ENCODE measurements at places on chromosomes 16 and 17.

GRCh38 chr16:78956859-78957258 is 643.7 kb downstream of the MAF start:
- no peak for DNase-seq

- no peak for DNase-seq
Measured at GRCh38 chr17:67708378-67708777, 9.4 kb upstream of the NOL11 start.

DNA sequence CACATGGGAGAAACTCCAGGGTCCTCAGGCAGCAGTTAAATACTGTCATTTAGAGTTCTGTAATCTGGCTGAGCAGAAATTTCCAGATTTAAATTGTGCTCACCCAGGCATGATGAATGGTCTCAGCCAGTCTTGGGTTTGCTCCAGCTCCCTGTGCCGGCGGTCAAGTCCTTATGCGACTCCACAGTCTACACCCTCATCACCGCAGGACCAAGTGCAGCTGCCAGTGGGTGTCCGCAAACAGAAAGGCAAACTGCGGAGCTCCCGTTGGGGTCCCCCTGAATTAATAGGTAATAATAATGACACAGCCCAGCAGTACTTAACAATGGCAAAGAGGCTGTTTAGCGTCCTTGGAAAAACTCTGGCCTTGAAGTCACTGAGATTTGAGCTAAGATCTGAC is 3.9 kb upstream of the CACNG4 start:
- DNase-seq, result no peak

DNA sequence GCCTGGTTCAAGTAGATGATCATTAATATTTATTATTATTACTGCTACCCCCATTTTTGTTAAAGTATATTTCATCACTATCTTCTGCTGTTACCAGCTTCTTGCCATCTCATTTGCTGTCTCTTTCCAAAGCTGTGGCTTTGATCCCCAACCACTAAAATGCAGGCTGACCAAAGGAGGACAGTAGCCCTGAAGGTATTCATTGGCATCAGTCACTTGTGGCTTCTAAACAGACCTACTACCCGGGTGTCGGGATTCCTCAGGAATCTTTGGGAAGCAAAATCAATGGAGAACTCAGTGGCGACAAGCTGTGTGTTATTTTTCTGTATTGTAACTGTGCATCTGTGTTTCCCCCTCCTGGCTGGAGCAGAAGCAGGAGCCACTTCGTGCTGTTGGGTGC is 379.2 kb upstream of the ERCC4 start:
- DNase-seq, result no peak

GRCh38 chr17:21463204-21463661 is 87.1 kb downstream of the KCNJ12 start:
- DNase-seq, result no peak

DNA sequence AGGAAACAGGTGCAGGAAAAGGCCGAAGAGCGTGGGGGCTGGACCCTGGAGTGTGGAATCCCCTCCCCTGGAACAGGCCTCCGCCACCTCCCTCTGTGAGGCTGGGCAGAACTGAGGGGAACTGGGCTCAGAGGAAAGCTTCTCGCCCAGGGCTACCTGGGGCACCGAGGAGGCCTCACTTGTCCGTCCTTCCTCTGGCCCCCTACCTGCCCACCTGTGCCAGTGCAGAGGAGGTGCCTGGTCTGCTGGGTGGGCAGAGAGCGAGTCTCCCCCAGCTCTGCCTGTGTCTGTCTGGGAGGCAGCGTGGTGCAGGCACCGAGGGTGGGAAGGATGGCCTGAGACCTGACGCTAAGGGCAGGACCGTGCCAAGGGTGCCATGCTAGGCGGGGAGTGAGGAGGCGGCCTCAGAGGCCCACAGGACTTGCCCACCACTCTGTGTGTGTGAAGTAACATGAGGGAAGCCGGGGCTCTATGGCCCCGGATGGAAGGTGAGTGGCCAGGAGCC is 42.2 kb downstream of the ZFPM1 start:
- no peak for DNase-seq

DNA sequence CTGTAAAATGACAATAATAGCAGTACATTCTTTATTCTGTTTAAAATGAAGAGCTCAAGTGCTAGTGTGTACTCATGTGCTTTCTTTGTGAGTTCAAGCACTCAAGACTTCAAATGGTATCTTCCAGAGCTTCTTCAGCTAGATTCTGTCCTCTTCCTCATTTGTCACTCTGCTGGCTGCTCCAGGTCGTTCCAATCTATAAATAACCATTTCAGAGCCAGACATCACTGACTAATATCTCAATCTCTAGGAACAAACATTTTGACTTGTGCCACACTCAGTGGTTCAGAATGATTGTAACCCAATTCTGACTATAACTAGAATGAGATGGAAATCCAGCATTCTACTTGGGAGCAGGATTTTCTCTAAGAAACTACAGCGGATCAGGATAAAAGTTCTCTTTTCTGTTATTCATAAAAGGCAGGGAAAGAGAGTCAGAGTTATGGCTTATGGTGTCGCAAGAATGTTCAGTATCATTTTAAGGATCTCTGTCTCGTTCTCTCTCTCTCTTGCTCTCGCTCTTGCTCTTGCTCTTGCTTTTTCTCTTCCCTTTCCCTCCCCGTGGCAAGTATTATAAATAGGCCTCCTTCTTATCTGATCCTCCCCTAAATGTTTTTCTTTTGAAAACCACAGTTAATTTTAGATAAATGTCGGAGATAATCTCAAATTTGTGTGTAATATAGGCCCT is 116.3 kb upstream of the MAF start:
- DNase-seq, result no peak

GRCh38 chr17:9120471-9120870 is 99.2 kb downstream of the NTN1 start:
- DNase-seq, result peak; percentile 43

GRCh38 chr16:89364606-89365005 is 125.8 kb downstream of the ANKRD11 start:
- DNase-seq, result no peak

DNA sequence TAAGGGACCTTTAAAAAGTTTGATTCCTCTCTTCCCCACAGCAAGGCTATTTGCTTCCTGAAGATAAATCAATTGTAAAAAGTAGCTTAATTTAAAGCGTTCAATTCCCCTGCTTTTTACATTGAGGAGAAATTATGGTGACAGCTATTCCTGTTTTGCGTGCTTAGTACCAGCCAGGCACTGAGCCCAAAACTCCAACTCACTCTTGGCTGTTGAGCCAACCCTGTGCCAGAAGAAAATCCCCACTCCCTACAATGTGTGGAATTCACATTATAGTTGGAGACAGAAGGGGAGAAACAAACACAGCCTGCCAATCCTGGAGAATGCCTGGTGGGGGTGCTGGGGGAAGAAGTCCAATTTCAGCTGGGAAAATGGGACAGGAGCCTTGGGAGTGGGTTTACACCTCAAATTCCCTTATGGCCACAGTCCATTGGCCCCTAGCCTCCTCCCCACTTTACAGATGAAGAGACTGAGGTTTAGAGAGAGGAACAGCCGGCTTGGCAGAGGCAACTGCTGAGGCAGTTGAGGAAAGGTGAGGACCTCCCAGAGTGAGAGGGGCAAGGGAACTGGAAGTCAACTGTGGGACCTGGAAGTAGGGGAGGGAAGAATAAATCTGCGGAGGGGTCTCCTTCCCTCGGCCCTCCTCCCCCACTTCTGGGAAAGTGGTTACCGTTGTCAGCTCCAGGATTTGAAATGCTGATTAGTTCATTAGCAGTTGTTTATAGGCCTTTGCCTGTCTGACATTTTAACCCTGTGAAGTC is 26.1 kb downstream of the CDH1 start:
- DNase-seq, result no peak

GRCh38 chr17:76078860-76079534 is at the start of gene ZACN:
TSS of gene ZACN (plus strand) at chr17:76079182. CDS start at chr17:76079265, 83 bp downstream.
- DNase-seq, result no peak

DNA sequence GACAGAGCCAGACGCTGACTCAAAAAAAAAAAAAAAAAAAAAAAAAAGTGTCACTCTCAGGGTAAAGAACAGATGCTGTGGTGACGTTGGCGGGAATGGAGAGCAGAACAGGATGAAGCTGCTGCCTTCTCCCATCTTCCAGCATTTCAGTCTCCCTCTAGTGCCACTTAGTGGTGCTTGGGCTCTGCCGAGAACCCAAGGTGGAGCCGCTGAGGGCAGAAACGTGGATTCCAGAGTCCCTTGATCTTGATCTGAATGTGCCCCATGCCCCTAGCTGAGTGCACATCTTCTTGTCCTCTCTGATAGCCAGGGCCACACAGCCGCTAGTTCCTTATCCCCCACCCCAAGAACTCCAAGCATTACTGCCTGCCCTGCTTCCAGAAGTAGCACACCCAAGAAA is 43.2 kb upstream of the FA2H start:
- no peak for DNase-seq

- DNase-seq, result no peak
Measured at GRCh38 chr17:34252444-34253138, 2.5 kb upstream of the CCL2 start.

- no peak for DNase-seq
Measured at GRCh38 chr17:17595755-17596154, 4.2 kb upstream of the PEMT start.

DNA sequence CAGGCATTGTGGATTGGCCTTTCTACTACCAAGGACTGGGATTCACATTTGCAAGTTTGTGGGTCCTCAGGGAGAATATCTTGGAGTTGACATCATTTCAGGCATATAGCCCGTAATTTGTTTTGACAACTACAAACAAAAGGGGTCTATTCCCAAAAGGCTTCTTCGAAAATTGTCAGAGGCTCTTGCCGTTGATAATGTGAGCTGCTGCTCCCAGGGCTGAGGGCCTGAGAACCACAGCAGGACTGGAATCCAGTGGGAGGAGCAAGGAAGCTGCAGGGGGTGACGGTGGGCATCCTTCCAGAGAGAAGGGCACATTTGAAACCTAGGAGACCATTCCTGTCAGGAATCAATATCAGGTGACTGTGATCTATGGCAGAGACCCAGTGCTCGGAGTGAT is 761.6 kb upstream of the RBFOX1 start:
- DNase-seq, result no peak

DNA sequence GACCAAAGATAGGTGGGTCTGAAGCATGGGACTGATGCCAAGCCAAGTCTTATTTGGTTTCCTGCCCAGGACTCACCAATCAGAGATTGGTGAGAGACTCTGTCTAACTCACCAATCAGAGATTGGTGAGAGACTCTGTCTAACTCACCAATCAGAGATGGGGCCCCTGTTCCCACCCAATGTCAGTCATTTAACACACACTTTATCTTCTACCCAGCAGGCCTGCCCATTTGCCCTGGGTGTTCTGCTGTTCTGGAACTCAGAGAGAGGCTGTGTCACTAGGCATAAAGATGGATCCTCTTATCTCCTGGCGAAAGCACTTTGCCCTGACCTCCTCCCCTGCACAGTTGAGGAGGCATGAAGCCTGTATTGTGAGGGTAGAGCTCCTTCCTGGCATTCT is 5.4 kb upstream of the RHOT1 start:
- no peak for DNase-seq

DNA sequence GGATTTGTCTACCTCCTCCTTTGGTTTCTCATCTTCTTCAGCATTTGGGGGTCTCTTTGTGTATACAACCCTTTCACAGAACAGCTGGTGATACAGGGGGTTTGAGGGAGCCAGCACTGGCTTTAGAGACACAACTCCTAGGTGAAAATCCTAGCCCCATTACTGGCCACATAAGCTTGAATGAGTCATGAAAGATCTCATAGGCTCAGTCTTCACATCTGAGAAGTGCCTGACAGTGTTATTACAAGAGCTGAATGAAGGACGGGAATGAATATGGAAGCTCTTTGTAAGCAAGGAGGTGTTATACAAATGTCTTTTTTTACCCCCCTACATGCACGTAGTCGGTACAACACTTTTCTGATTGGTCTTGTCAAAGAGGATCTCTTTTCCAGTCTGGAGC is 1.7 kb upstream of the B4GALNT2 start:
- no peak for DNase-seq

- no peak for DNase-seq
Measured at GRCh38 chr16:73069581-73070262, 21.8 kb upstream of the ZFHX3 start.

DNA sequence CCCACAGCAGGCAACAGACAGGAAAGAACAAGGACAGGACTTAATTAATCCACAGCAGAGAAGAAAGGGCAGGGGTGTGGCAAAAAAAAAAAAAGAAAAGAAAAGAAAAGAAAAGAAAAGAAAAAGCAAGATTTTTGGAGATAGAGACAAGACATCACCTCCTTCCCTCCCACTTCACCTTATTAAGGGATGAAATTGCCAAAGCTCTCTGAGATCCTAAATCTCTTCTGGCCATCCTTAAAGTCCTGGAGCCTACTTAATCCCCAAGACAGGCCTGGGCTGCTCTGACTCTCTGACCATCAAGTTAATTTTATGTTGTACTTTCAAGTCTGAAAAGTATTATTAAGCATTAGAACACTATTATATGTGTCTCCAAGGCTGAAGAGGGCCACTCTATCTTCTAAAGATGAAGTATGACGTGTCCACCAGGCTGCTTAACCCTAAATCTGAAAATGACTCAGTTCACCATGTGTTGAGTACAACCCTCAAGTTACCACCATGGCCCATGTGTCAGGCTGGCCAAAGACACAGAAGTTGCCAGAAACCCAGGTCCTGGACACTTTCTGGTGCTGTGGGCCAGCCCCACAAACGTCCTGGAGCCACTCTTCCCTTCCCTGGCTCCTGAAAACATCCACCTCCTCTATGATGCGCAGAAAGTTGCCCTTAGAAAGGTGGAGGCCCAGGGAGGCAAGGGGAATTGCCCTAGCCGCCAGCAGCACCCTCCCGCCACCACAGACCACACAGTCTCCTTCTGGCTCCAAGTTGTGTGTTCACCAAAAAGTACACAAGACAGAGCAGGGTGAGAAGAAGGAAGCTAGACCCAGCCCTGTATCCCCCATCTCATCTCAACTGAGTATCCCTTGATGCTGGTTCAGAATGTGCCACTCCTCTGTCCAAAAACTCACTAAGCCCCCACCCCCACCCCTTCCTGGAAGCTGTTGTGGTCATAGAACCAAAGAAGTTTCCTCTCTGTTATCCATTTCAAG is 2.7 kb downstream of the SOCS1 start:
- DNase-seq, result peak; percentile 77

GRCh38 chr16:9970796-9971195 is 211.4 kb downstream of the GRIN2A start:
- DNase-seq, result no peak

DNA sequence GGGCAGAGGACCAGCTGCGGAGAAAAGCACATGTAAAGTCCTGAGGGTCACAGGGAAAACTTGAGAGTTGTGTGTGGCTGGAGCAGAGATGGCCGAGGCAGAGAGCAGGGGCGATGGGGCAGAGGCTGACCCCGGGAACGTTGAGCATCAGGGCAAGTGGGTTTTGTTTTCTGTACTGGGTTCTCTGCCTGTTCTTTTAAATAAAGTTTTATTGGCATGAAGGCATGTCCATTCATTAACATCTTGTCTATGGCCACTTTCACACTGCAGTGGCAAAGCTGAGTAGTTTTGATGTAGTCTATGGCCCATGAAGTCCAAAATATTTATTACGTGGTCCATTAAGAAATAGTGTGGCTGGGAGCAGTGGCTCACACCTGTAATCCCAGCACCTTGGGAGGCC is 64.4 kb downstream of the ABCC1 start:
- DNase-seq, result no peak

DNA sequence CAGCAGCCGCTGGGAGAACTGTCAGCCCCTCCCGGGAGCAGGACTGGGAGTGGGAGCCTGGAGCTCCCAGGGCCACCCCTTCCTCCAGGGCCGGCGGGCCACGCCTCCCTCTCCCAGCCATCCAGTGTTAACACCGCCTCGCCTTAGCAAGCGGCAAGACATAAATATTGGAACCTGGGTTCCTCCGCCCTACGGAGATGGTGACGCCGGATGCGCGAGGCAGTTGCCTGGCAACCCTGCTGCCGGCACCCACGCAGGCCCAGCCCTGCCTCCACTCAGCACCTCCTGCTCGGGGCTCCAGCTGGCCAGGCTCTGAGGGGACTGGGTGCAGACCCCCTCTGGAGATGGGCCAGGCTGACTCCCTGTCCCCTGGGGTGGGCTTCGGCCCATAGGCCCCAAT is 27.4 kb upstream of the CACNA1H start:
- DNase-seq, result peak; percentile 43

All from activated T-cell treated with anti-CD3 and anti-CD28 coated beads, Interleukin-2, amount 50 U/mL, for 48 hours (primary cell).